ENCODE measurements at places on chromosomes 3 and 15.

- H3K36me3 ChIP-seq: peaks cover 10% of the 10 kb centered on the region
- H3K4me3 ChIP-seq: no peak overlapping the region
- peaks cover 6% of the 10 kb centered on the region for H3K27me3 ChIP-seq
- no peak for DNase-seq
- H3K27ac ChIP-seq: peak overlapping the region; percentile 72
Observed at GRCh38 chr3:66479532-66479947, 21.3 kb downstream of the LRIG1 start.

- no peak overlapping the region for H3K27ac ChIP-seq
- no peak overlapping the region for H3K4me3 ChIP-seq
Observed at GRCh38 chr3:116809208-116809607, 99.6 kb downstream of the TUSC7 start.

DNA sequence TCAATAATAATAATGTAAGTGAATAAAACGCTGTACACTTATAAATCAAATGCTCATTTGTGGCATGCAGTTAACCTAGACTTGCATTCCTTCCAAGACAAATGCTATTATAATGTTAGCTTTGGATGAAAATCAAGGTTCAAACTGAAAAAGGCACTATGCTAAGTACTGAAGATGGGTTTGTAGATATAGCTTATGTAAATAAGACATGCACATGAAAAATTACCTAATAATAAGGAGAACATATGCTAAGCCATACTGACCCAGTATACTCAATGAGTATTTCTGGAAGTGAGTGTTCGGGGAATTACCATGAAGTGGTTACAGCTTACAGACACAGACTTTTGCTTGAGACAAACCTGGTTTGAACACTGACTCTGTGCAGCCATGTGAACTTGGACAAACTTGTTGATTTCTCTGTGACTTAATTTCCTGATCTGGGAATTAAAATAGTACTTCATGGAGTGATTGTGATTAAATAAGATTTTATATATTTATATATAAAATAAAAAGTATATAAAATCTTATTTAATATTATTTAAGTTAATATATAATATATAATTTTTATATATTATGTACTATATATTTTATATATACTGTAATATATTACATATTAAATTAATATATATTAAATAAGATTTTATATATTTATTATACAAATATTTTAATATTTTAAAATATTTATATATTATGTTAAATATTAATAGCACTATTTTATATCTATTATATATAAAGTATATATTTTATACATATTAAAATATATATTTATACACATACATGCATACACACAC is 159.2 kb downstream of the ZPLD1 start:
- no peak overlapping the region for H3K27ac ChIP-seq
- H3K27me3 ChIP-seq: no peaks in the 10 kb centered on the region
- no peaks in the 10 kb centered on the region for H3K36me3 ChIP-seq
- H3K4me1 ChIP-seq: no peaks in the 10 kb centered on the region
- no peak for DNase-seq
- no peak overlapping the region for H3K4me3 ChIP-seq

GRCh38 chr15:91699741-91700140 is 153.8 kb upstream of the SLCO3A1 start:
- H3K27ac ChIP-seq: no peak overlapping the region
- no peaks in the 10 kb centered on the region for H3K4me1 ChIP-seq
- H3K27me3 ChIP-seq: peaks cover 6% of the 10 kb centered on the region
- DNase-seq: no peak

DNA sequence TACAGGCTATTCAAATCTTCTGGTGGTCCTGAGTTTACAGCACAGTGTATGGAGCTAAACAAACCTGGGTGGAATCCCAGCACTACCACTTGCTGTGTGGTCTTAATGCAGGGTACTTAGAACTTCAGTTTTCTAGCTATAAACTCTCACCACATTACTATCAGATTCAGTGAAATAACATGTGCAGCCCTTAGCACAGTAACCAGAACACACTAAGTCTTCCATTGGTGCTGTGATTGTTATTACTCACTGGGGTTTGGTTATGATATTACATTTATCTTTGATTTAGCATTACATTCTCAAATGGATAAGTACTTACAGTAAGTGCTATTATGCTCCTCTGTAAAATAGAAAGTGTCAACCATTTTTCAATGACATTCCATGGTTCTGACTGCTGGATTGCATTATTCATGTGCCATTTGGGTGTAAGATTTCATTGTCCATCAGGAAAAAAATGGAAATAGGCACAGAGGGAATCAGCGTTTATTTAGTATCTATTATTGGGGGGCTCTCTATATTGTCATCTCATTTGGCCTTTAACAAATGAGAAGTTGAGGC is 81.9 kb downstream of the PDE8A start:
- no peak for DNase-seq
- peaks cover 9% of the 10 kb centered on the region for H3K4me1 ChIP-seq
- no peak overlapping the region for H3K4me3 ChIP-seq

DNA sequence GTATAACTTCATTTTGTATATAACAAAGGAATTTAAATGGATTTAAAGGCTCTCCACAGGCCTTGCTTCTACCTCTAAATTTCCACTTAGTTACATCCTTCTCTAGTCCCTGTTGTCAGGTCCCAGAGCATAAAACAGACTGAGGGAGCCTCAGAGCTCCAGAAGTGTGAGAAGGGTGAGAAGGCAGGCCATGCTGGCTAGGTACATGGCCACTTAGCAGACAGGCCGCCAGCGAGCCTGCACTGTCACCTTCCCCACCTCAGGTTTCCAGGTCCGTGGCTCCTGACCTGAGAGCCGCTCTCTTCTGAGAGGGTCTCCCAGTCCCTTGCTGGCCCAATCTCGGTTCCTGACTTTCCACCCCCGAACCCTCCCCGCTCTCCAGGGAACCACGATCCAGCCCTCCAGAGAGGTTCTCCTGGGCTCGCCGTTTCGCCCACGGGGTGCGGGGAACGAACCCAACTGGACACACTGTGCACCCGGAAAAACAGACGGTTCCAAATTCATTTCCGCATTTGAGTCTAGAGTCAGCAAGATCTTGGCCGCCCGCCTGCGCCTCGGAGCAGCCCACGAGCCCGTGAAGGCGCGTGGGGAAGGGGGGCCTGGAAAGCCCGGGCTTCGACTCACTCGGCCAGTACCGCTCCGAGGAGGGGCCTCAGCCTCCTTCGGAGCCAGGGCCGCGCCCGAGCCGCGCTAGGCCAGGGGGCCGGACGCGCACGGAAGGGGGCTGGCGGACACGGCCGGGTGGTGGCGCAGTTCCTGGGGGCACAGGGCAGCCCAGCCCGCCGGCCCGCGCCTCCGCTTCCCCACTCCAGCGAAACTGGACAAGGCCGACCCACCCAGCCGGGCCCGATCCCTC is 16.7 kb upstream of the SOX2 start:
- H3K27ac ChIP-seq: no peak overlapping the region
- H3K36me3 ChIP-seq: peaks cover 5% of the 10 kb centered on the region
- H3K4me1 ChIP-seq: peaks cover 9% of the 10 kb centered on the region
- DNase-seq: no peak

GRCh38 chr15:89370120-89370977 is 35.7 kb upstream of the POLG start:
- no peak for DNase-seq
- peak overlapping the region; percentile 62 for H3K27ac ChIP-seq
- no peaks in the 10 kb centered on the region for H3K36me3 ChIP-seq
- H3K4me1 ChIP-seq: peaks cover 38% of the 10 kb centered on the region
- H3K27me3 ChIP-seq: peaks cover 83% of the 10 kb centered on the region

GRCh38 chr3:78274475-78275065 is 1234.7 kb downstream of the ROBO2 start:
- no peak for DNase-seq
- H3K27ac ChIP-seq: no peak overlapping the region
- no peaks in the 10 kb centered on the region for H3K4me1 ChIP-seq
- no peaks in the 10 kb centered on the region for H3K27me3 ChIP-seq
- H3K36me3 ChIP-seq: no peaks in the 10 kb centered on the region

GRCh38 chr3:82556113-82556512 is 794.7 kb upstream of the GBE1 start:
- no peak for DNase-seq
- H3K36me3 ChIP-seq: no peaks in the 10 kb centered on the region

- no peak for DNase-seq
- H3K27me3 ChIP-seq: peaks cover 71% of the 10 kb centered on the region
- no peaks in the 10 kb centered on the region for H3K36me3 ChIP-seq
Observed at GRCh38 chr3:138356730-138357405, 8.5 kb downstream of the MRAS start.

- peaks cover 90% of the 10 kb centered on the region for H3K36me3 ChIP-seq
- H3K4me3 ChIP-seq: no peak overlapping the region
- peaks cover 35% of the 10 kb centered on the region for H3K4me1 ChIP-seq
- DNase-seq: no peak
Observed at GRCh38 chr3:127606086-127606805, 8.0 kb downstream of the MCM2 start.

DNA sequence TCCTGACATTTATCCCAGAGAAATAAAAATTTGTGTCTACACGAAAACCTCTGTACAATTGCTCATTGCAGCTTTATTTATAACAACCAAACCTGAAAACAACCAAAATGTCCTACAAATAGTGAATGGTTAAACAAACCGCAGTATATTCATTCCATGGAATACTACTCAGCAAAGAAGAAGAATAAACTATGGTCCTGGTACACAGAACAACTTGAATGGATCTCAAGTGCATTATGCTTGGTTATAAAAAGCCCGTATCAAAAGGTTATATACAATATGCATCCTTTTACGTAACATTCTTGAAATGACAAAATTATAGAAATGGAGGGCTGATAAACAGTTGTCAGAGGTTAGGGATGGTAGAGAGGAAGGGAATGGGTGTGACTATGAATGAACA is 3.7 kb downstream of the SEC22C start:
- DNase-seq: no peak
- no peak overlapping the region for H3K4me3 ChIP-seq
- H3K36me3 ChIP-seq: peaks cover 44% of the 10 kb centered on the region
- H3K27ac ChIP-seq: no peak overlapping the region

- H3K36me3 ChIP-seq: peaks cover 34% of the 10 kb centered on the region
- no peak overlapping the region for H3K4me3 ChIP-seq
- no peaks in the 10 kb centered on the region for H3K27me3 ChIP-seq
- no peak for DNase-seq
Observed at GRCh38 chr3:4855676-4856075, 123.6 kb upstream of the BHLHE40 start.

DNA sequence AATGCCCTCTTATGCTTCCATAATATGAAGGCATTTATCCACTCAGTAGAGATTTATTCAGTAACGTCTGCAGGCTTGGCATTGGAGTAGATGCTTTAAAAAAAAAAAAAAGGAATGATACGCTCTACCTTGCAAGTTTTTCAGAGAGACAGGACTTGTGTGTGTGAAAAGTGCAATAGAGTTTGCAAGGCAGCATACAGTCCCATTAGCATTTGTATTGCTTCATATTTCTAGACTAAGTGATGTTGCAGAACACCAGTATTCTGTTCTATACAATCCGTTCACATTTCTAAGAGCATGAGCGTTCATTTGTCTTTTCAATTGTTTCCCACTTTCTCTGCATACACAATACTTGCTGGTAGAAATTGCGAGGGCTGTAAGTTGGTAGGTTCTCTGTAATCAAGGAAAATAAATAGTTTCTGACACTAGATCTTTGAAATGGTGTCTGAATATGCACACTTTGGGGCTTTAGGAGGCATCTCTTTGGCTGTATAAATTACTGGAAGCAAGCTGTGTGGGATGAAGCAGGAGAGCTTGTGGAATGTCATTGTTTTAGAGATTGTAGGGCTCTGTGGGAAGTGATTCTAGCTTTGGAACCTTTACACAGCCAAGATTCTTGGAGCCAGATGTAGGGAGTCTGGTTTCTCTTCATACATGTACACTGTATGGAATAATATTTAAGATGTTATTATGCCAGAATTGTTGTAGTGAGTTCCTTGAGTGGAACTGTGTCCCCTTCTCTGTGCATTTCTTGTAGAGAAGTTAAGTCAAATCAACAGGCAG is 262.7 kb downstream of the FEZF2 start:
- no peaks in the 10 kb centered on the region for H3K27me3 ChIP-seq
- no peak overlapping the region for H3K4me3 ChIP-seq
- no peaks in the 10 kb centered on the region for H3K4me1 ChIP-seq
- no peaks in the 10 kb centered on the region for H3K36me3 ChIP-seq
- no peak for DNase-seq

DNA sequence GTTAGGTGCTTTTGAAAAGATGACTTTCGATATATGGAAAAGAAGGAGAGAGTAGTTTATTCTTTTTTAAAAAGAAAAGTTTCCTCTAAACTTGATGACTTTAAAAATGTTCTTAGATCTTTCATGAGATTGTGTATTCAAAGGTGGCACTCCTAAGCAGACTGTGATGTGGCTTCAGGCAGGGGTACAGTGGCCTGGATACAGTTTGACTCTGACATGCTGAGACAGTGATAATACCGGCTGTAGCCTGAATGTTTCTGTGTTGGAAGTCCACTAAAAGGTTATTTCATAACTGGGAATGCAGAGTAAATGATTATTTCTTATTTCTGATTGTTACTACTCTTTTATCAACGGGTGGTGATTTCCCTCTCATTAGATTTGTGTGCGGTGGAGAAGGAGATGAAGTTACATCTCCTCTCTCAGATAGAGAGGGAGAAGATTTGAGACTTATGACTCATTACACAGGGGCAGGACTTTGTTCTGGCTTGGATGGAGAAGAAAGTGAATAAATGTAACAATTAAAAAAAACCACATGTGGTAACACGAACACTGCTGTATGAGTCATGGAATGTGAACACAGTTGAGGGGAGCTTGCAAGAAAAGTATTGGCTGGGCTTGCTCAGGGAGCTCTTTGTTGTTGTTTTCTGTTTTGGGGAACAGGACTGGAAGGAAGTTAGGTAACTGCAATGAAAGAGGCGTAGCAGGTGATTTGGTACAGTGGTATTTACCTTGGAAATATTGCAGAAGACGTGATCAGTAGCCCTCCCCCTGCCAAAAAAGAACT is 21.6 kb downstream of the SPTSSB start:
- H3K27me3 ChIP-seq: peaks cover 21% of the 10 kb centered on the region
- DNase-seq: no peak
- no peaks in the 10 kb centered on the region for H3K4me1 ChIP-seq
- H3K27ac ChIP-seq: no peak overlapping the region
- H3K4me3 ChIP-seq: no peak overlapping the region

DNA sequence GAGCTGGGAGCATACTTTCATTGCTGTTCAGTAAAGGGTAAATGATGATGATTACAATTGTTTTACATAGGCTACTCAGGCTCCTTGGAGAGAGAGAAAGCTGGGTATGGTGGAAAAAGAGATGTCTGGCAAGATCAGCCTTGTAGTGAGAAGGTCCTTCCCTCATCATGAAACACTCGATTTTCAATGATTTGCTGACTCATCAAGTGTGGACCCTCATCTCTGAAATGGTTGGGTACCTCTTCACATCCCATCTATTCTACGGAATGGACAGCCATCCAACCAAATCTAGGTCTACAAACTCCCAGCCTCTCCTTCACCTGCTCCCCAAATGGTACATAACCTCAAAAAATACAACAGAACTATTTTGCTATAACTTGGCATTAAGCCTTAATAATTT is 370.5 kb upstream of the WNT5A start:
- no peak for DNase-seq
- H3K27ac ChIP-seq: no peak overlapping the region
- no peaks in the 10 kb centered on the region for H3K27me3 ChIP-seq
- H3K36me3 ChIP-seq: no peaks in the 10 kb centered on the region
- no peaks in the 10 kb centered on the region for H3K4me1 ChIP-seq

All from stimulated activated naive B cell treated with anti-CD40 and anti-IgM and Interleukin-4, amounts not matched to agents 10 μg/mL and 1 μg/mL and 100 μg/mL, for 72 hours (primary cell).